ENCODE measurements at places on chromosomes 6 and 20.

- DNase-seq = no peak
These were observed 298.4 kb downstream of the TRDN start for GRCh38 chr6:123338394-123338793.

GRCh38 chr6:103983860-103984259, 875.9 kb downstream of the HACE1 start:
- no peak for DNase-seq

GRCh38 chr6:123805921-123806320, 2.3 kb downstream of the NKAIN2 start:
- DNase-seq = no peak

GRCh38 chr6:143731789-143732188, 54.0 kb downstream of the PHACTR2 start:
- DNase-seq = no peak

DNA sequence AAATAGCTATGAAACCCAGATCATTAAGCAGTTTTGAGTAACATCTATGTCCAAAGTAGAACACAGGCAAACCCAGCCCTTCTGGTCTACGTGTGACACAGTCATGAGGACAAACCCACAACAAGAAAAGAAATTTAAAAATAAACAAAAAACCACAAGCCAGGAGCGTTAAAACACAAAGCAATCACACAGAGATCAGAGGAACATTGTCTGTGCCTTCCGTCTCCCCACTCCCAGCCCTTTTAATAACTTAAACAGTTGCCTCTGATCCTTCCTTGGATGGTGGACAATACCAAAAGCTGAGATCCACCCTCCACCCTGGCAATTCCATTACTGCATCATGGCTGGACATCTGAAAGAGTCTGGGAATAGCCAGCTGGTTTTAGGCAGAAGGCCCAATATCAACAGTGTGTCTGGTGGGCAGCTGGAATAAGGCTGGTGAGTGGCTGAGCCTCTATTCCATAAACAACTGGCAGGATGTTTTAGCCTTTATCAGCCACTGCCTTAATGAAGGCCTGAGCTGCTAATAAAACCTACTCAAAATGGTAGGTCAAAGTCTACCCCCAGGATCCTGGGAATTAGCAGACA, 15.7 kb upstream of the LAMA4 start:
- DNase-seq = no peak

GRCh38 chr20:19929481-19930145, 87.5 kb upstream of the NAA20 start:
- no peak for DNase-seq

- no peak for DNase-seq
These were observed 12.4 kb downstream of the LAMA4 start for GRCh38 chr6:112241820-112242429.

DNA sequence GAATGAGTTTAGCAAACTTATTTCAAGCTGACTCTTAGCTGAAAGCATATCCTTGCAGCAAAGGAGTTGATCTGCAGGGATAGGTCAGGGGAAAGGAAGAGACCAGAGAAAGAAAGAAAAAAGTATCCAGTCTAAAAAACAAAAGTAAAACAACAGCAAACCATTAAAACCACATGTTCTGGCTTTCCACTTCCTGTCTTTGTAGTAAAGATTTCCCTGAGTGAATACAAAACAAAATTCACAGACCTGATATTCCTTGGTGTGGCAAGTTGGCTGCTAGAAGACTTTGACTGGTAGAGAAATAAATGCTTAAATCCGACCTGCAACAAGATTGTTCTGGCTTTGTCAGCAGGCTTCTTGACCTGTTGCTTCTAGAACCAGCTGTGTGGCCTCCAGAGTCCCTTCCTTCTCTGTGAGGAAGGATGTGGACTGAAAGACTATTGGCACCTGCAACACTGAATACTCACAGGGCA, 23.4 kb upstream of the MCM3 start:
- no peak for DNase-seq

- no peak for DNase-seq
These were observed 125.9 kb upstream of the THBS2 start for GRCh38 chr6:169379495-169380070.

- DNase-seq = no peak
These were observed 75.2 kb upstream of the CITED2 start for GRCh38 chr6:139449611-139450000.

GRCh38 chr6:32164295-32164694, at the start of gene EGFL8:
EGFL8 (plus strand) TSS chr6:32164595; CDS start chr6:32166166, 1,571 bp downstream.
- no peak for DNase-seq

- DNase-seq = no peak
These were observed 11.4 kb downstream of the DDX27 start for GRCh38 chr20:49230561-49231133.

All from stimulated activated CD4-positive, alpha-beta T cell treated with anti-CD3 and anti-CD28 coated beads, Interleukin-4, amount 100 ng/mL, for 24 hours (primary cell).